Ammon's horn (tissue), 1 donor: ENCODE measurements at places on chromosomes 16 and 17.

DNA sequence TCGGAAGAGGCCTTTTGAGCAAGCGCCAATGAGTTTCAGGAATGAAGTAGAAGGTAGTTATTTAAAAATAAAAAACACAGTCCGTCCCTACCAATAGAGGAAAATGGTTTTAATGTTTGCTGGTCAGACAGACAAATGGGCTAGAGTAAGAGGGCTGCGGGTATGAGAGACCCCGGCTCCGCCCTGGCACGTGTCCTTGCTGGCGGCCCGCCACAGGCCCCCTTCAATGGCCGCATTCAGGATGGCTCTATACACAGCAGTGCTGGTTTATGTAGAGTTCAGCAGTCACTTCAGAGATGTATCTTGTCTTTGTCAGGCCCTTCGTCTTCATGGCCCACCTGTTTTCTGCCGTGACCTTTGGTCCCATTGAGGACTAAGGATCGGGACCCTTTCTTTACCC, 87.3 kb downstream of the CRISPLD2 start:
- DNase-seq: no peak

GRCh38 chr17:35160354-35161201, 13.0 kb downstream of the UNC45B start:
- DNase-seq: no peak

DNA sequence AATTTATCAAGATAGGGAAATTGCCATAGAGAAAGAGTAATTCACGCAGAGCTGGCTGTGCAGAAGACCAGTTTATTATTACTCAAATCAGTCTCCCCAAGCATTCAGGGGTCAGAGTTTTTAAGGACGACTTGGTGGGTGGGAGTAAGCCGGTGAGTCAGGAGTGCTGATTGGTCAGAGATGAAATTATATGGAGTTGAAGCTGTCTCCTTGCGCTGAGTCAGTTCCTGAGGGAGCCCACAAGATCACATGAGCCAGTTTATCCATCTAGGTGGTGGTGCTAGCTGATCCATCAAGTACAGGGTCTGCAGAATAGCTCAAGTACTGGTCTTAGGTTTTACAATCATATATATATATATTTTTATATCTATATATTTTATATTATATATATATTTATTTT, 6.0 kb upstream of the AQP8 start:
- DNase-seq: no peak

- DNase-seq: peak; percentile 90
Measured at GRCh38 chr16:55370762-55371482, 46.9 kb downstream of the IRX6 start.

DNA sequence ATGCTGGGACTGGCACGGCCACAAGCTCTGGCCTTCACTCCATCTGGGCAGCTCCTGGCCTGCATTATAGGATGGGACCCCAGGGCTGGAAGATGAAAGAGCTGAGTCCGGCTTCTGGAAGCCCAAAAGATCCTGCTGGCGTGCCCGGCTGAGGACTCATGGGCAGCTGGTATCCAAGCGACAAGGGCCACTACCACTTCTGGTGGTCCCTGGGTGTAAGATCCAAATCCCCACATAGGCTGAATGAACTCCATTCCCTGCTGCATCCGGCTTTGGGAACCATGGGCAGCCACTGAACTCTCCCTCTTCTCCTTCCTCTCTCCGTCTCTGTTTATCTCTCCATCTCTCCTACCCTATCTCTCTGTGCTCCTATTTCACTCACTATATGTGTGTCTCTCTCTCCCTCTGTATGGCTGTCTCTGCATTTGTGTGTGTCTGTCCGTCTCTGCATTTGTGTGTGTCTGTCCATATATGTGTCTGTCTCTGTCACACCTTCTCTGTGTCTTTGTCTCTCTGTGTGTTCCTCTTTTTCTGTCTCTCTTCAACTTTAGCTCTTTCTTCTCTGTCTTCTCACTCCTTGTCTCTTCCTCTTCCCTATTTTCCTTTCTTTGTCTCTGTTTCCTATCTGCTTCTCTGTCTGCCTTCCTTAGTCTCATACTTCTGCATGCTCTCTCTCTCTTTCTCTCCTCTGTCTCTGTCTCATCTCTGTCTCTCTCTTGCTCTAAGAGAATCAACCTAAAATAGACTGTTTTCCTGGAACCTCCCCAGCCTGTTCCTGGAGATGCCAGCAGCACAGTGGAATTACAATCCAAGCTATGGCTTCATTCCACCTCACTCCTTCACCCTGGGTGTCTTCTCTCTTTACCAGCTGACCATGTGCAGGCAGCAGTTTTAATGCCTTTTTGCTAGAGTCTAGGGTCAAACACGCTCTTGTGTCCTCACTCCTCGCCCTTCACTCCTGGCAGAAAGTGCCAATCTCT, 60.4 kb upstream of the IRX6 start:
- DNase-seq: no peak

DNA sequence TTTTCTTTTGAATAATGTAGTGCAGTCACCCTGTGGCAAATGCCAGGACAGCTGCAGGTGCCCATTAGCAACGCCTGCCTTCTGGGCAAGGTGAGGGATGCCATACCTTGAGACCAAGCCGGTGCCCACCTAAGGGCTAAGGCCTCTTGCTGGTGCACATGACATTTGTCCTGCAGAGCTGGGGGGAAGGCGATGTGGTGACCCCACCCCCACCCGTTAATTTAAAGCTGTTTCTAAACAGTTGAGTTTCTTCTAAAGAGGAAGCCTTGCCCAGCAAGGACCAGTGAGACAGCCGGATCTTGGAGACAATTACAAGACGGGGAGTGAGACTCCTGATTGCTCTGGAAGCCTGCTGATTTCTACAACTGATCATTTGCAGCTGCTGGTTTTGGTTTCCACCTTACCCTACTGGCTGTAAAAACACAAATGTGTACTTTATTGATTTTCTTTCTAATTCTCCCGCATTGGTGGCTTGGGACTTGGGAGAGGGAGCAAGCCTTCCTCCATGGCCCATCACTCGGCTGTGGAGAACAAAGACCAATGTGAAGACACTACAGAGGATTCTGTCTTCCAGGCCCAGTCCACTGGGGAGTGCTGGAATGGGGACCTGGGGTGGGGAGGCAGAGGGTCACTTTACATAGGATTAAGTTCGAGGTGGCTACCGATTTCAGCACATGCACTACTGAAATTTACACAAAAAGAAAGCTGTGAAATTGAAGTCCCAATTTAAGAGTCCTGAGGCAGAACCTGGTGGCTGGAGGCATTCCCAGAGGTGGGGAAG, 2.7 kb downstream of the CDK5R1 start:
- DNase-seq: no peak

DNA sequence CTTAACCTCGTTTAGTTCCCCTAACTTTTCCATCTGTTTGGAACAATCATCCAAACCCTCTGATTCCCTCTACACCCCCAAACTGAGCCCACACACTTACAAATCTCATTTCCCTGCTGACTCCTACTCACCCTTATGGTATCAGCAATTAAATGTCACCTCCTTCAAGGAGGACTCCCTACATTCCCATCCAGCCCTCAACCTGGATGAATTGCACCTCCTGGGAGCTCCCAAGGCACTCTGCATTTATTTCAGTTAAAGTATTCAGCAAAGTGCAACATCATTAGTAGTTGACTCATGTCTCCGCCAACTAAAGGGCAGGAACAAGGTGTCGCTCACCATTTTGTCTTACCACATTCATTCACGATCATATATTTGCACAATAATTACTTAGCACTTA, 353.5 kb downstream of the TMEM114 start:
- DNase-seq: no peak

DNA sequence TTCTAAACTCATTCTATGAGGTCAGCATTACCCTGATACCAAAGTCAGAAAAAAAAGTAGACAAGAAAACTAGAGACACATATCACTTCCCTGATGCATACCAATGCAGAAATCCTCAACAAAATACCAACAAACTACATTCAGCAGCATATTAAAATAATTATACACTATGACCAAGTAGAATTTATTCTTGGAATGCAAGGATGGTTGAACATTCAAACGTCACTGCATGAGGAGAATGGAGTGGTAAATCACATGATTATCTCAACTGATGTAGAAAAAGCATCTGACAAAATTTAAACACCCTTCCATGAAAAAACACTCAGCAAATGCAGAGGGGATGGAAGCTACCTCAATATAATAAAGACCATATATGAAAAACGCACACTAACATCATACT, 155.0 kb upstream of the KCNJ18 start:
- no peak for DNase-seq

DNA sequence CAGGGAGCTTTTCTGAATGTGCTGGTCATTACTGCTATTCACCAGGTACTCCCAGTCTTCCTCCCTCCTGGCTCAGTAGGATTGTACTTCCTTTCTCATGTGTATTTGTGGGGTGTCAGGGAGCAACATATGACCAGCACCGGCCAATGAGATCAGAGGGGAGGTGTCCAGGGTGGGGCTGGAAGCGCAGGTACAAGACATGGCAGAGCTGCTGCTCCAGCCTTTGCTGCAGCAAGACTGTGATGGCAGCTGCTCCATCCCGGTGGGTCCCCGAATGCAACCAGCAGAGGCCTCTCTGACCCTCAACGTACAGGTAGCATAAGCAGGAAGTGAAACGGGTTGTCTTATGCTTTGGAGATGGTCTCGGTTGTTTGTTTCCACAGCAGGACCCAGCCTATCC, 53.8 kb upstream of the CACNG5 start:
- no peak for DNase-seq

- peak; percentile 28 for DNase-seq
Measured at GRCh38 chr17:36791150-36791941, 145.9 kb upstream of the LHX1 start.

- DNase-seq: no peak
Measured at GRCh38 chr17:68019336-68019674, 16.2 kb upstream of the KPNA2 start.

DNA sequence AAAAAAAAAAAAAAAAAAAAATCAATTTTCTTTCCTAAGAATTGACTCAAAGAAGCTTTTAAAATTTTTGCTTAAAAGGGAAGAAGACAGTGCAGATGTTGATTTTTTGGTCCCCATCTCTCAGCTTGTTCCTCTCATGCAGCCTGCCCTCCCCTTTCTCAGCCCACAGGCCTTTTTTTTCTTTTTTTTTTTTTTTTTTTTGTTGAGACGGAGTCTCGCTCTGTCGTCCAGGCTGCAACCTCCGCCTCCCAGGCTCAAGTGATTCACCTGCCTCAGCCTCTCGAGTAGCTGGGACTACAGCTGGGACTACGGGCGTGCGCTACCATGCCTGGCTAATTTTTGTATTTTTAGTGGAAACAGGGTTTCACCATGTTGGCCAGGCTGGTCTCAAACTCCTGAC, 17.7 kb downstream of the YPEL2 start:
- DNase-seq: no peak

DNA sequence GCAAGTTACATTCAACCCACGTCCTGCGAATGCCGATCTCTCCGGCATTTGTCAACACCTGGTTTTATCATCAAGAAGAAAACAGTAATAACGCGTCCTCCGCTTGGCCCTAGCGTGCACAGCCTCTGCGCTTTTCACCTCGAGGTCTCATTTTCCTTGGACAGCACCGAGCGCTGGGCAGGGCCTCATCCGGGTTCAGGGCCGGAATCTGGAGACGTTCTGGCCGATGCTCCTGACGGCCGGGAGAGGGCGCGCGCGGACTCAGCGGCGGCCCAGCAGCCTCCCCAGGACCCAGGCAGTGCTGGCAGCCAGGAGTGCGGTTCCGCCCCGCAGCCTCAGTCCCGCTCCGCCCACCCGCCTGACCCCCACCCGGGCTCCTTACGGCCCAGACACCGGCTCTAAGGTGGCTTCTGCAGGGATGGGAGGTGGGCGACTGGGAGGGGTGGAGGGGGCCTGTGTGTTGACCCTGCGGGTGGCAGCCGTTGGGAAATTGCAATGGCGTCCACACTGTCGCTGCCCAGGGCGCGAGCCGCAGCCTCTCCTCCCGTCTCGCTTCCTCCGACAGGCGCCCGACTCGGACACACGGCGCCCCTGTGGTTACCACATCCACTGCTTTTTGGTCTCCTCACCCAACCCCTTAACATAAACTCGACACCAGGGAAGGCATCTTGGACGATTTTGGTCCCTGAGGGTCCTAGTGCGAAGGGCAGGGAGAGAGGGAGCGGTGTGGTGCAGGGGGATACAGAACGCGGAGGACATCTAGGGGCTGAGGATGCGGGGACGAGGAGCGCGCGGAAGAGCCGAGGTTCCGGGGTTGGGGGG, 7.4 kb upstream of the FLYWCH1 start:
- peak; percentile 94 for DNase-seq

DNA sequence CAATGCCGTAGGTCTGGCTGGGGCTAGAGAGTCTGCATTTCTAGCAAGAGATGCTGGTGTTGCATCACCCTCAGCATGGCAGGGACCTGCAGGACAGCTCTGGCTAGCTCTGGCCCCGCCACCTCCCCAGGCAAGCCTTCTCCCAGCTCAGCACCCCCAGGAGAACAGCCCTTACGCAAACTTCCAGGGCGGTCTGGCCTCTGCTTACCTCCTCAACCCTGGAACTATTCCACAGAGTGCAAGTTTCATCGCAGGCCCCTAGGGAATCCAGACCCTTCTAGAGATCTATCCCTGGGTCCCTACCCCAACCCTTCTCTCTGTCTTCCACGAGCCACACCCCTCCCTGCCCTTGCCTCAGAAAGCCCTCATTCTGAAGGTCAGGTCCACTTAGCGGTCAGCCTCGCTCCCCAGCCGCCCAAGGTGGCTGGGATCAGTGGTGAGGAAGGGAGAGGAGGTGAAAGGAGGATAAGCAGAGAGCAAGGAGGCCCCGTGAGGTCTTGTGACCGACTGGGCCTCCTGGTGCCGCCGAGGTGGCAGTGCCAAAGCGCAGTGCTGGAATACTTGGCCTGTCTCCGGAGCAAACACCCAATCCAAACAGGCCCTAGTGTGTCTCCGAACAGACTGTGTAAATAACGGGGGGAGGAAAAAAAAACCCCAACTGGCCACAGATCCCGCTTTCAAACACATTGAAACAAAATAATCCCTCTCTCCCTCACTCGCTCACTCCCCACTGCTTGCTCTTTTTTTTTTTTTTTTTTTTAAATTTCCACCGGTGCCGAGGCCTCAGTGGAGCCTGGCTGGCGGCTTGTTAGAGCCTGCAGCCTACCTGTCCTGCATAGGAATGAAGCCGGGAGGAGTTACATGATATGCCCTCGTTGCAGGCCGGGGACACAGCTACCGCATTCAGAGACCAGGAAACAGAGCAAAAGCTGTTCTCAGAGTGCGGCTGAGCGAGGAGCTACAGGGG, 380.9 kb downstream of the SOX9 start:
- peak; percentile 74 for DNase-seq

GRCh38 chr17:43068570-43069367, 43.7 kb downstream of the RND2 start:
- DNase-seq: no peak

DNA sequence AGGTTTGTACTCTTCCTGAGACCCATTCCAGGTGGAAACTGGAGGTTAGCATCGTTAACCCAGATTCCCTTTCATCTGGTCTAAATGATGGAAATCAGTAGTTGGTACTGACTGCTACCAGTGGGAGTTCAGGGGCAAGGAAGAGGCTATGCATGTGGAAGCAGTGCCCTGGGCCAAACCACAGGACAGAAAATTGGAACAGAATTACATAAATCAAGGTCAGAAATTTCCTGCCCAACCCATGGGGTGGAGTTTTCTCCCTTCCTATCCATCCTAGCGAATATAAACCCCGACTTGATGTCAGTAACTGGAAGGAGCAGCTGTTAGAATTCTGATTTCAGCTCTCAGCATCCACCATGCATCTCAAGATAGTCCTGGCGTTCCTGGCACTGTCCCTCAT, at the start of gene AOC2:
TSS of gene AOC2 (plus strand) at position 310 of the 400 bp plus-strand sequence. CDS start at position 357, 47 bp downstream.
- no peak for DNase-seq

- no peak for DNase-seq
Measured at GRCh38 chr16:31356566-31357323, 1.8 kb downstream of the ITGAX start.
